ENCODE measurements at places on chromosomes 3 and 15.

DNA sequence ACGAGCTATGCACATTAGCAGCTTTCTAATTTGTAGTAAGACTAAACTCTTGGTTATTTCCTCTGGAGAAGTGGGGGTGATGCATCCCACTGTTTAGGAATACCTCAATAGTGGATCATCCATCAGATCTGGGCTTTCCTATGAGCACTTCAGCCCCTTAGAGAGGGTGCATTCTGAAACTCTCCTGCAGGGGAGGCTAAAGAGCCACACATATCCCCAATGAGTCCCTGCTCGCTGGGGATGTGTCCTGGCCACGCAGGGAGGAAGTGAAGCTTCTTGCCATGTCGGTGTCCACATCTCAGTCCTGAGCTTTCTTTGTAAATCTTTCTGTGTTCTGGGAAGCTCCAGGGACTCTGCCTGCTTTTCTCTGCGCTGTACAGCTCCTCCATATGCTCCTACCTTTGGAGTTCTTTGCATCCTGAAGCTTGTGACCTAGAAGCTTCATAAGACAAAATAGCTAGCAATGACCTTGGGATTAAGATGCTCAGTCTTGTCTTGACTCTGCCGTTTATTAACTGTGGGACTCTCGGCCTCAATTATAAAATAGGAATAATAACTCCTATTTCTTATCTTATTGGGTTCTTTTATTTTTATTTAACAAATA is 28.3 kb upstream of the MASP1 start:
- peak; percentile 18 for DNase-seq

DNA sequence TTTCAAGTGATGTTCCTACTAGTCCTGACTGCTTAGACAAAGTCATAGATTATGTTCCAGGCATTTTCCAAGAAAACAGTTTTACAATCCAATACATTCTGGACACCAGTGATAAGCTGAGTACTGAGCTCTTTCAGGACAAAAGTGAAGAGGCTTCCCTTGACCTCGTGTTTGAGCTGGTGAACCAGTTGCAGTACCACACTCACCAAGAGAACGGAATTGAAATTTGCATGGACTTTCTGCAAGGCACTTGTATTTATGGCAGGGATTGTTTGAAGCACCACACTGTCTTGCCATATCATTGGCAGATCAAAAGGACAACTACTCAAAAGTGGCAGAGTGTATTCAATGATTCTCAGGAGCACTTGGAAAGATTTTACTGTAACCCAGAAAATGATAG is 3.8 kb downstream of the TIPARP start:
- no peak for DNase-seq

DNA sequence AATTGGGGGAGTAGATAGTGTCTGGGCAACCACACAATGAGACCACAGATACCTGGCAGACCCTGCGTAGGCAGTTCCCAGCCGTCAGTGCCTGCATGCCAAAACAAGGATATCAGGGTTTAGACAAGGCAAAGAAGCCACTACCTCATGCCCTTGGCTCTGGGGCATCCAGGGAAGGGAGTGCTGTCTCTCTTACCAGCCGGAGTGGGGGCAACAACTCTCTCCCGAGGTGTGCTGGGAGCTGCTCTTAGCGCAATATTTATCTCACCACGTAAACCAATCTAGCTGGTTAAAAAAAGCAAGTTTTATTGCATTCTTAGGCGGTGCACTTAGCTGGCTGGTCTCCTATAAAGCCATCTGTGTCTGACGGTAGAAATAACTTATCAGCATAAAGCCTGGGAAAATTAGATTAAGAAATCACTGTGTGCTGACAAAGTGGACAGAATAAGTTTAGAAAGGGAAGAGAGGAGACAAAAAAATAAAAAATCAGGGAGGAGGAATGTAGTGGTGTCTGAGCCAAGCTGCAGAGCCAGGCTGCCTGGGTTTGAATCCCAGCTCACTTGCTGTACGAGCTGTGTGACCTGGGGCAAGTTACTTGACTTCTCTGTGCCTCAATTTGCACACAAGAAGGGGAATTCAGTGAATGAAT is 273.2 kb downstream of the PDZRN3 start:
- no peak for DNase-seq

- DNase-seq = no peak
Observed at GRCh38 chr3:169953462-169954141, 13.0 kb upstream of the SEC62 start.

DNA sequence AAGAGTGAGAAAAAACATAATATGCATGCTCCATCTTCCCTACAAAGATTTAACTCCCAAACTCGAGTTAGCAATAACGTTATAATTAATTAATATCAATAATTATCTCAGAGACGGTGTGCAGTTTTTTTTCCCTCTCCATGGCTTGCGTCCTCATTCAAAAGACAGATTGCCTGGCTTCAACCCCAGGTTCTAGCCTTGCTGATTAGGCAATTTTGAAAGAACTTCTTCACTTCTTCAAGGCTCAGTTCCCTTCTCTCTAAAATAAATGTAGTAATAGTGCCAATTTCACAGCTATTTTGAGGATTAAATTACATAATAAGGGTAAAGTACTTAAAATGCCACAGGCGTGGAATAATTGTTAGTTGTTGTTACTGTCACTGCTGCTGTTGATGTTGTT is 876.1 kb upstream of the GBE1 start:
- no peak for DNase-seq

- no peak for DNase-seq
Observed at GRCh38 chr3:164507886-164508285, 570.4 kb downstream of the SI start.

GRCh38 chr15:66101715-66102395 is 151.7 kb downstream of the MEGF11 start:
- DNase-seq = no peak

GRCh38 chr3:53102601-53103147 is 27.6 kb downstream of the RFT1 start:
- no peak for DNase-seq

- DNase-seq = no peak
Observed at GRCh38 chr3:36674816-36675215, 89.5 kb downstream of the DCLK3 start.

DNA sequence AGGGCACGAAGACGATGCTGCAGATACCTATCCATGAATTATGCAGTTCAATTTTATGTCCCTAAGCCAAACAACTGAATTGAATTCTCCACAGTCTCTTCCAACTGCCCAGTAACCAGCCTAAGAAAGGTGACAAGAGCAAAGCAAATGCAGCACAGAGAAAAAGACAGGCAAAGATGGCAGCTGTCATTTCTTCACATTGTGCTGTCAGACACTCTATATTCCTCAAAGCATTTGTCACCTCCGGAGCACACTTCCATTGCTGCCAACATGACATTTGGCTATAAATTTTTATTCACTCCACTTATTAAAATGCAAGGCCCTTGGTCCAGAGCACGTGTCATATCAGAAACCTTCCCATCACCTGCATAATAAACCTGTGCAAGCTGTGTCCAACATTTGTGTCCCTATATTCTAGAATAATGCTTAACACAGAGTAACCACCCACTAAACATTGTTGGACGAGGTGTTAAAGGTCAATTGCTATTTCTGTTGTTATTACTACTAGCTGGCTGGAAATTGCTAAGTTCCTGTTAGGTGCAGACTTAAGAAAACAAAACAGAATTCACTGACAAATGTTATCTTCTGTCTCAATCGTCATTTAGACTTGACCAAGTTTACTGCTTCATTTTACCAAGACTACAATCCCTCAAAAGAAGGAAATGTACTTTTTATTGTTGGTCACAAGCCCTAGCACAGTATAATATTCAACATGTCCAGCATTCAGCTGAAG is 89.7 kb downstream of the MAGI1 start:
- DNase-seq = no peak

GRCh38 chr15:40258544-40258943 is 19.7 kb downstream of the PAK6 start:
- no peak for DNase-seq

GRCh38 chr3:61894988-61895935 is 333.9 kb downstream of the PTPRG start:
- DNase-seq = no peak

DNA sequence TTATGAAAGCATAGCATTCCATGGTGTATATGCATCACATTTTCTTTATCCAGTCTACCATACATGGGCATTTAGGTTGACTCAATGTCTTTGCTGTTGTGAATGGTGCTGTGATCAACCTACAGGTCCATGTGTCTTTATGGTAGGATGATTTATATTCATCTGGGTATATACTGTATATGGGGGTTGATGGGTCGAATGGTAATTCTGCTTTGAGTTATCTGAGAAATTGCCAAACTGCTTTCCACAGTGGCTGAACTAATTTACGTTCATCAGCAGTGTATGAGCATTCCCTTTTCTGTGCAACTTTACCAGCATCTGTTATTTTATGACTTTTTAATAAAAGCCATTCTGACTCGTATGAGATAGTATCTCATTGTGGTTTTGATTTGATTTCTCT is 662.4 kb upstream of the BCHE start:
- no peak for DNase-seq

GRCh38 chr3:133384331-133385027 is 15.4 kb upstream of the BFSP2 start:
- no peak for DNase-seq

- no peak for DNase-seq
Observed at GRCh38 chr3:148379763-148380382, 317.8 kb upstream of the AGTR1 start.

DNA sequence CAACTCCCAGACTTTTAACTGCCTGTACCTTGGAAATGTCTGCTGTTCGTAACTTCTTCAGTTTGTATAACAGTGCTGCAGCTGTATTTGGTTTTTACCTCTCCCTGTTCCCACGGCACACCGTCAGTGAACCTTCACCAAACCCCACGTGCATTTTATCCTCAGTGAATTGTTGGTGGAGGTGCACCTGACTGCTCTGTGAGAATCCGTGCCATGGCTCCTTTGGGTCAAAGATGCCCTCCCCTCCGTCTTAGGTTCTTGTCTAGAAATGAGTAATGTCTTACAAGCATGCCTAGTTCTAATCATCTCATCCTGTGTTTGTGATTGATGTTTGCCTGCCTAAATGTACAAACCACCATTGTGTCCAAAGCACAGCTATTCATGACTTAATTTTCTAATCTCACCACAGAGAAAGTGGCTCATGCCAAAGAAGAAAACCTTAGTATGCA is 28.2 kb downstream of the TPM1 start:
- DNase-seq = no peak

GRCh38 chr15:76912430-76912829 is 7.3 kb upstream of the SCAPER start:
- no peak for DNase-seq

GRCh38 chr3:120554812-120555606 is 41.1 kb upstream of the NDUFB4 start:
- DNase-seq = no peak

GRCh38 chr15:72168808-72169190 is 28.8 kb downstream of the GRAMD2A start:
- no peak for DNase-seq

- no peak for DNase-seq
Observed at GRCh38 chr3:45604066-45604465, 9.5 kb downstream of the LIMD1 start.

- DNase-seq = no peak
Observed at GRCh38 chr15:83565553-83566159, 88.3 kb upstream of the ADAMTSL3 start.

- no peak for DNase-seq
Observed at GRCh38 chr15:37773111-37773860, 161.2 kb upstream of the TMCO5A start.

DNA sequence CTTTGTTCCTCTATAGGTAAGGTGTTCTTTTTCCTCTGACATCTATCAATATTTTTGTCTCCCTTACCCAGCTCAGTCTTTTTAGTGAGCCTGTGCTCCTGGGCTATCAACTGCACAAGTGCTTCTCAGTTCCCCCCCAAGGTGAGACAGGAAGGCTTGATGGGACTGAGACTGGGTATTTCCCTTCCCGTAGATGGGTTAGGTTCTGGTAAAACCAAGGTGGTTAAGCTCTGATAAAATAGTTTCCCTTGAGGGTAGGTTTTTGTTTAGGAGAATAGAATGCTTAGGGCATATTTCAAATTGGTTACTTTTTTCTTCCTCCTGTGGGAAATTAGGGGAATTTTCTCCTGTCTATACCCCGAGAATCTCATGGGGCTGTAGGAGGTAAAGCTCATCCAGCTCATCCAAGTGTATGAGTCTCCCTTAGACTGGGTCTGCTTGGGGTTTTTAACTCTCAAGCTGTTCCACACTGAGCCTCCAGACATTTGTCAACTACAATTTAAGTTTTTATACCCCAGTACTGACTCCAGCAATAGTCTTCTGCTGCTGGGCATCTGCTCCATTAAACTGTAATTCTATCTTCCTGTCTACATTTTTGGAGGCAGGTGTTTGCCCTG is 44.9 kb downstream of the OXSR1 start:
- no peak for DNase-seq

GRCh38 chr3:62558549-62559112 is 185.3 kb upstream of the FEZF2 start:
- DNase-seq = no peak

DNA sequence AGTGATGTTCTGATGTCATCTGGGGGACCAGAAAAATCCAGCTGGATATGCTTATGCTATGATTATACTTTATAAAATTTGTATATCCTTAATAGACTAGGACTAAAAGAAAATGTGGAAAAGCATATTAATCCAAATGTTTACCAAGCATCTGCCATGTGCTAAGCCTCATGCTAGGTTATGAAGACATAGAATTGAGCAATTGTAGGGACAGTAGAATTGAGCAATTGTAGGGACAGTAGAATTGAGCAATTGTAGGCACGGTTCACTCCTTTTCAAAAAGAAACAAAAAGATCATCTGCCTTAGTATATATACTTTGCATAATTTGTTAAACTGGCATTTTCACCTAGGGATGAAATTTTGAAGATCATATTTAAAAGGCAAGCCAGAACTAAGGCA is 18.3 kb downstream of the ABHD5 start:
- DNase-seq = no peak

DNA sequence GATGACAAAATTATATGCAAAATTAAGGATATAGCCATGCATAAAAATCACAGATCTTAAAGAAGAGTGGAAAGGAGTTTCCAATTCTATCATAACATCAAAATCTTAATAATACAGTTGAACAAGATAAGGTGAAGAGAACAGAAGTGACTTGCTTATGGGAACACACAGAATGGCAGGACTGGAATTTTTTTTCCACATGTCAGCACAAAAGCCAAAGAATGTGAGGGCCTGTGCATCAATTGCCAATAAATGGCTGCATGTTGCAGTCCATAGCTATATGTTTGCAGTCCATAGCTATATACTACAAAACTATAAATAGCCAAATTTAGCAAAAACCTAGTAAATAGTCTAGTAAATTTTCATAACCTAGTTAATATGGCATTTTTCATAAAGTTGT is 10.4 kb upstream of the MB21D2 start:
- no peak for DNase-seq

DNA sequence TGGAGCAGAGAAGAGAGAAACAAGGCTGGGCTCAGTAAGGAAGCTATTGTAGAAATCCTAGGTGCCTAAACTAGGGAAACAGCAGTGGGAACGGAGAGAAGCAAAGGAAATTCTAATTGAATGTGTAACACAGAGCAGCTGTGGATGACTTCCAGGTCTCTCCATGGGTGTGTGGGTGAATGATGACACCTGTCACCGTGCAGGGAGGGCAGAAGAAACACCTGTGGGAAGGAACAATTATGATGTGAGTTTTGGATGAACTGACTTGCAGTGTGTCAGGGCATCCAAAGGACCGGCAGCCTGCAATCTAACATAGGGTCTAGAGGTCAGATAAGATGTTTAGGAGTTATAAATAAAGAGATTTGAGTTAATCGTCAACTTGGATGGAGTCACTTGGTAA is 144.2 kb downstream of the RYR3 start:
- DNase-seq = no peak

GRCh38 chr15:56754772-56755370 is 21.6 kb upstream of the ZNF280D start:
- DNase-seq = no peak

- no peak for DNase-seq
Observed at GRCh38 chr15:72195101-72195511, 2.5 kb downstream of the GRAMD2A start.

GRCh38 chr3:42025370-42026138 is 63.7 kb upstream of the ULK4 start:
- DNase-seq = no peak

Measured in effector CD4-positive, alpha-beta T cell (primary cell).